ENCODE measurements at places on chromosomes 1 and 21.
A peak's percentile ranks its signal among the peaks of the same experiment; 100 is the strongest.

- peak; percentile 92 for ATAC-seq
Observed at GRCh38 chr1:26391450-26391849, 18.9 kb upstream of the ZNF683 start.

GRCh38 chr1:89476072-89476471, 48.6 kb upstream of the LRRC8B start:
- ATAC-seq: no peak

GRCh38 chr1:8858888-8859706, 19.4 kb downstream of the ENO1 start:
- peak; percentile 37 for ATAC-seq

DNA sequence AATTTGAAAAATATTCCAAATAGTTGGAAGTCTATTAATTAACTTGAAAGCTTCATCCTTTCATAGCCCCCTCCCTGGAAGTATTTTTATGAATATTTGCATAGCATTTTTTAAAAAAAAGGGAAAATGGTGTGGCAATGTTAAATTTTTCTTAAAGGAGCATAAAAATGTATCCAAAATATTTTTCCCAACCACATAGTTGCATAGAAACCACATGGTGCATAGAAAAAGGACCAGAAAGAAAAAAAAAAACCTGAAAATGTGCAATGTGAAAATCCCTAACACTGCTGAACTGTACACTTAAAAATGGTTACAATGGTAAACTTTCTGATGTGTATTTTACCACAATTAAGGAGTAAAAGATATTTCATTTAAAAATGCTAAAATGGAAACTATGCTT, 8.0 kb downstream of the C1orf167 start:
- no peak for ATAC-seq

DNA sequence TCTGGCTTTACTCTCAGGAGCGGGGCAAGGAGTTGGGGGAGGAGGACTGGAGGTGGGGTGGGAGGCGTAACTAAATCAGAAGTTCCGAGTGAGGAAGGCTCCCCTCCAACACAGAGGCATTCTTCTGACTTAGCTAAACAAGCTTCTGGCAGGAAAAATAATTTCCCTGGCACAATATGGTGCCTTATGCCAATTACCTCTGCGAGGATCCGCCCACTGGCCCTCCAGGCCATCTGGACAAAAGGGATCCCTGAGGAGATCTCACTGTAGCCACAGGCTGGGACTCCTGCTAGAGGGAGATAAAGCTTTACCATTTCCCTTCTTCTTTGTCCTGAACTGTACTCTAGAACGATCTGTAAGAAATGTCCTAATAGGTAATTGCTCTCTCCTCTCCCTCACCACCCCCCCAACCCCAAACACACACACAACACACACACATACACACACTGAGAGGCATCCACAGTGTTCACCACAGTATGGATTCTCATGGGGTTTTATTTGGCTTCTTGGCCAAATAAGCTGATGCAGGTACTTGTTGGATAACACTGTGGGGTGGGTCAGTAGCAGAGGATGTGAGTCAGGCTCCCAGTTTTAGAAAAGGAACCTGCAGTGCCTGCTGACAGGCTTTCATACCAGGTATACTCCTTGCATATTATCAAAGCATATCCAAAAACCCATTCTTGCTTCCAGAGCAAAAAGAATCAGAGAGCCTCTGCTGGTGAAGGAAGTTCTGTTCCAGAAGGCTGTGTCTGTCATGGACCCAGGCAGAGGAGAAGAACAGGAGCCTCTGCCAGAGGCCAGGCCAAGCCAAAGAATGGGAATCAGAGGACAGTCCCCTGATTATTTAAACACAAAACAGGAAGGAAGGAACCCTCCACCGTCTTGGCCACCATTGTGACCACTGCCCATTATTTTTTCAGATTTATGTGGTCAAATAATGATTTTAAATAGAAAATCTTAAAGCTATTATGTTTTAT, 169.1 kb downstream of the C1orf21 start:
- ATAC-seq: peak; percentile 30

DNA sequence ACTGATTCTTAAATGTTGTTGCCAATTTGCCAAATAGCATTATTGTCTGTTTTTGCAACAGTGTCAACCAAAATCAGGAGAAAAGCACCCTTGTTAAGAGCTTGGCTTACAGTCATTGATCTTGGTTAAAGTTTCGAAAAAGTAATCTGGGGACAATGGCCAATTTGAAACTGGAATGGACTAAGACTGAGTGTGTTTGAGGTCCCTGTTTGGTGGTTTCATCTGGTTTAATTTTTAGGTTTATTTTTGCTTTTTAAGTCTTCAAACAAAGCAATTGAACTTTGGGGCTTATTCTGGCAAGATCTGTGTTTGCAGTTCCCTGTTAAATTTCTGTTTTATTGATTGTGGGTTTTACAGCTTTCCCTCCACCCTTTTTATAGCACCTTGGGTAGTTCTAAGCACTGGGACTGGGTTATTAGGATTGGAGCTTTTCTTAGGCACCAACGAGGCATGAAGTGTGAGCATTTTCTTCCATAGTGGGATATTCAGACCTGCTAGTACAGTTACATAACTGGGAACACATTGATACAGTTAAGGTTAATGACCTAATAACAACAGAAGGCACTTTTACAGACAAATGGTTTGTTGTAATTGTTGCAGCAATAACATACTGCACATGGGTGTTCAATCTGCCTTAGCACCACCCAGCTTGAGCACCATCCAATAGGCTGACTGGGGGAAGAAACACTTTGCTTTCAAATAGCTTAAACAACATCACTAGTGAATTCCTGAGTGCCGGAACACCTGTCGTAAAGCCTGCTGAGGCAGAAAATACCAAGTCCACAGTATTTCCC, 40.6 kb upstream of the MAP10 start:
- ATAC-seq: no peak

DNA sequence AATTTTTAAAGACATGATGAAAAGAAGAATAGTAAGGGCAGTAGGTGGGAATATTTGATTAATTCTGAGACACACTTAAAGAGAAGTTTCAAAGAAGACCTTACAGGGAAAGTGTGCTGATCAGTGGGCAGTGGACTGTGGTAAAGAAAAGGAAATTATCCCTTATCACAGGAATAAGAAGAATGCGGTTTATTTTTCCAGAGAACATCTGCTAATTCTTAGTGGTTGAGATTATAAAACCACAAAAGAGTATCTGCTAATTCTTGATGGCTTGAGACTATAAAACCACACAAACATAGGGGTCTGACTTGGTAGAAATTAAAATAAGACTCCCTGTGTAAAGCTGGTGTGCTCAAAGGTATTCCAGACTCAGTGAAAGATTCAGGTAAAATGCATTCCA, 60.0 kb upstream of the KCTD3 start:
- no peak for ATAC-seq

DNA sequence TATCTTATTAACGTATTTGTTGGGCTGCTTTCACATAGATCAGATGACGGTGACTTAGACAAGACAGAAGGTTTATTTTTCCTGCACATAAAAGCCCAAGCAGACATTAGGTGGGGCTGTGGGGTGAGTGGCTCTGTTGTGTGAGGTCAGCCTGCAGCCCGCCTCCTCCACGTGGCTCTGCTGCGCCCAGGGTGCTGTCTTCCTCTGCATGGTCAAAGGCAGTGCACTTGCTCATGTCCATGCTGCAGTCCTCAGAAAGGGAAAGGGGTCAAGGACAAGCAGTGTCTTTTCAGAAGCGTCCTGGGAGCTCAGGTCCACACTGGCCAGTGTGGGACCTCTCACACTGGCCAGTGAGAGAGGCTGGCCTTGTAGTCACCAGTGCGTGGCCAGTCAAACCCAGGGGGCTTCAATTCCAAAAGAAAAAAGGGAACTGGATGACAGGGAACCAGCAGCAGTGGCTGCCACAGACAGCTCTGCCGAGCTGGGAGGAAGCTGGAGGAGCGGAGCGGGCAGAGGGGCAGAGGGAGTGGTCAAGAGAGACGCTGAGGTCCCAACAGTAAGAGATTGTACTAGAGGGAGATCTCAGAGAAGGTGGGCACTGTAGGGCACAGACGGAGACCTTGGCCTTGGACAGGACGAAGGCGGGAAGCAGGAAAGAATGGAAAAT, 35.9 kb upstream of the SLC45A1 start:
- no peak for ATAC-seq

DNA sequence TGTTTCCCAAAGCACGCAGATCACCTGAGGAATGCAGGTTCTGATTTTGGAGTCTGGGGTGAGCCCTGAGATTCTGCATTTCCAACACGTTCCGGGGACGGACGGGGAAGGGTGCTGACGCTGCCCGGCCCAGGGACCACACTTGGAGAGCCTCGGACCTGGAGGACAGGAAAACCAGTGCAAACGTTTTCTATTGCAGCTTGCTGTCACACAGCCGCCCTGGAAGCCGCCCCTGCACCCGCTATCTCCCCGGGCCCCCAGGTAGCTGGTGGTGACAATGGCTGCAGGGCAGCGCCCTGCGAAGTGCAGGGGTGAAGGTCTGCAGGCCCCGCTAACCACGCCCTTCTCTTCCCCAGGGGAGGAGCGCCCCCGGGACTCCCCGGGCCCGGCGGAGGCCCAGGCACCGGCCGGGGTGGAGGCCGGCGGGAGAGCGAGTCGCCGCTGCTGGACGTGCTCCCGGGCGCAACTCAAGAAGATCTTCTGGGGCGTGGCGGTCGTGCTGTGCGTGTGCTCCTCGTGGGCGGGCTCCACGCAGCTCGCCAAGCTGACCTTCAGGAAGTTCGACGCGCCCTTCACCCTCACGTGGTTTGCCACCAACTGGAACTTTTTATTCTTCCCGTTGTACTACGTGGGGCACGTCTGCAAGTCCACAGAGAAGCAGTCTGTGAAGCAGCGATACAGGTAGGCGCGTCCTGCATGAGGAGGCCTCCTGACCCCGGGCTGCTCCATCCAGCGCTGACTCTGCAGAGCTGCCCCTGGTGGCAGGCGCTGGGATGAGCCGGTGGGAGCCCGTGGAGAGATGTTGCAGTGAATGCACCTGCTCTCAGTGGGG, 142.0 kb upstream of the COA6 start:
- peak; percentile 43 for ATAC-seq

- ATAC-seq: peak; percentile 39
Observed at GRCh38 chr1:226309398-226310244, 657 bp upstream of the LIN9 start.

GRCh38 chr1:35505911-35506798, 51.0 kb downstream of the KIAA0319L start:
- ATAC-seq: peak; percentile 91

DNA sequence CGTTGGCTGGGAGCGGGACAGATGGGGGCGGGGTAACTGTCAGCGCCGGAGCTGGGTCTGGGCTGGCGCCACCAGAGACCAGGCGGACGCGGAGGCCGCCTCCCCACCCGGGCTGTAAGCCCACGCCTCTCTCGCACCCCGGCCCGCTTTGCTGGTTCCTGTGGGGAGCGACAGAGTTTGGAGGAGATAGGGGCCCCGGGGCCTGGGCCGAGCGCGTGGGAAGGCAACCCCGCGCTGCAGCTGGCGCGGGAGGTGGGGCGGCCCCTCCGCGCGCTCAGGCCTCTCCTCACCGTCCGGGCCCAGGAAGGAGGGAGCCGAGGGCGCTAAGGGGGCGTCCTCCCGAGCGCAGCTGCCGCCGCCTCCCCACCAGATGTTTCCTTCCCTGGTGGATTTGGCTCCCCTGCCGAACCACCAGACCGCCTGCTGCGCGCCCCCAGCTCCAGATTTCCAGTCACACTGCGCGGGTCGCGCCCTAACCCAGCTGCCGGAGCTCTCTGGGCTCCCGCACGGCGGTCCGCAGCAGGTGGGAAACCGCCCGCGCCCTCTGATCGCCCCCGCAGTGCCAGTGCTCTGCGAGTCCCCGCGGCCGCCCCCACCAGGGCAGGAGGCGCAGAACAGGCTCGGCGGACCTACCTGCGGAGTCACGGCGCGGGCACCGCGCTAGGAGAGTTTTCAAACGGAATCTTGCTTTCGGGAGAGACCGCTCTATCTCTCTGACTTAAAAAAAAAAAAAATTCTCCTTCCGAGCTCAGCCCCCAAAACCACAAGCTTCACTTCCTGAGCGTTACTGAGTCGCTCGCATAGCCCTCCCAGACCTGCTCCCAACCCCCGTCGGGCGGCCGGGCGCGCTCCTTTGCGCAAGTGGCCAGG, 1.1 kb downstream of the GFI1 start:
- ATAC-seq: peak; percentile 7

DNA sequence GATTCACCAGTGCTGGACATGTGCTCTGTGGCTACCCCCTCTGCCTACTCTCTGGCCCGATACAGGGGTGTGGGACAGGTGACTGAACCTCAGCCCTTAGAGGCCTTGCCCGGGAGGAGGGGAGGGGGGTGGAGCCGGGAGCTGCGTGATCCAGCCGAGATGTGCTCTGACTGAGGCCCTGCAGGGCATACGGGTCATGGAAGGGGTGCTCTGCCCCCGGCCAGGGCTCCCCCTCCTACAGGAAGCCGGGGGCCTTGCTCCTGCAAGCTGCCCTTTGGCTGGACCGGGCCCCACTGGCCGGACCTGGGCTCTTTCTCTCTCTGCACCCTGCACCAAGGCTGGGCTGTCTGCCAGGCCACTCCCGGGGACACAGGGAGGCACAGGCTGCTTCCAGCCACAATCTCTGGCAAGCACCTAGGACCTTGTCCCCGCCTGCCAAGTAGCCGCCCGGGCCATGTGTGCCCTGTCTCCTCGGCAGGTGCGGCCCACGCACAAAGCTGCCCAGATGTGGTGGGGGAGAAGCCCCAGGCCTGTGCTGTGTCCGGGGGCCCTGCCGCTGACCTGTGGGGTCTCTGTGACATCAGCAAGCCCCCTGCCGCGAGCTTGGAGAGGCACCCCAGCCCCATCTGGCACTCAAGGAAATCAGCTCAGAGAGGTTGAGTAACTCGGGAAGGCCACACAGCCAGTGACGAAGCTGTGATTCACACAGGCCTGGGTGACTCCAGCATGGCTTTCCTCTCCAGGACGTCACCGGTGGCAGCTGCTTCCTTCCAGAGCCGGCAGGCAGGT, 1.5 kb downstream of the SCNN1D start:
- ATAC-seq: peak; percentile 16

- ATAC-seq: no peak
Observed at GRCh38 chr1:24295535-24295934, 23.6 kb upstream of the GRHL3 start.

DNA sequence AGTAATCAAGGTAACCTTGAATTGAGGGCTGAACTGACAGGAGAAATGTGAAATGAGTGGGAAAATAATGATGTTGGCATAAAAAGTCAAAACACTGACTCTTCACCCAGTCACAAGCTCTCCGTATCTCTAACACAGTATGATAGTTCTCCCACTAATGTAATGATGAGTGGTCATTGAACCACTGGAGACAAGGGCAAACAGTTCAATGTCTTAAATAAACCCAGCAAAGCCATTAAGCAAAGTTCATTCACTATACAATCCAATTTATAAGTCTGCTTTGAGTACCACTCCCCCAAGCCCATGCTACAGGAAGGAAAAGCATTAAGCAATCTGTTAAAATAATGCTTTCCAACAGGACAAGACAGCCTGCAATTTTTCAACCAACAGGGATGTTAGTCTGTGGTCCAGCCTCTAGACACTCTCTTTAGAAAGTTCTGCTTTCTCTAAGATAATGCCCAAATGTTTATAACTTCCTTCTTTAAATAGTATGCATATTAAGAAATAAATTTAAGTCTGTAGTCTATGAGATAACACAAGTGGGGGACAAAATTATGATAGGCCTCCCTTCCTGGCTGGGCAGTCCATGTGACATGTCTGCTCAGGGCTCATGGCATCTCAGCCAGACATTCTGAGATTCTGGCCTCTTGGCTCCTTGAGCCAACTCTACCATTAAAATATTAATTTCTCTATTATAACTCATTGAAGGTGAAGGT, 25.5 kb upstream of the DDAH1 start:
- no peak for ATAC-seq

All from SK-N-SH treated with all-trans-retinoic acid at 6 μM for 48 hours (cell line).